ENCODE measurements at places on chromosomes 12 and 14.

GRCh38 chr14:94036313-94037167 is 10.4 kb downstream of the OTUB2 start:
- DNase-seq: peak; percentile 88

DNA sequence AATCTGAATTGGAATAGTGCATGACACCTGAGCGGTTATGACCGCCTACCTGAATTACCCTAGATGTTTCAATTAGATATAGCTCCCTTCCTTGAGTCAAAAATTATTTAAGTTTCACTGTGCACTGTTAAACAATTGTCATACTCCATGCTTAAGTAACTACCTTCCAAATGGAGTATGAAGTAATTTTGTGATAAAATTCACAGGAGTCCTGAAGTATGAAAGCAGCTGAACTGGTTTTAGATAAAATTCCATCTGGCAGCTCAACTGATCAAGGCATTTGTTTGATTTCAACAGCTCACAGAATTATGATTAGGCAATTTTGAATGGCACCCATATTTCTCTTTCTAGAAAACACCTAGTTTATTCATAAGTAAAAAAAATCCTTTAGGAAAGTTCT is 19.5 kb downstream of the PRICKLE1 start:
- no peak for DNase-seq

- DNase-seq: peak; percentile 32
These were observed 900 bp upstream of the DPF3 start for GRCh38 chr14:72894623-72895378.

DNA sequence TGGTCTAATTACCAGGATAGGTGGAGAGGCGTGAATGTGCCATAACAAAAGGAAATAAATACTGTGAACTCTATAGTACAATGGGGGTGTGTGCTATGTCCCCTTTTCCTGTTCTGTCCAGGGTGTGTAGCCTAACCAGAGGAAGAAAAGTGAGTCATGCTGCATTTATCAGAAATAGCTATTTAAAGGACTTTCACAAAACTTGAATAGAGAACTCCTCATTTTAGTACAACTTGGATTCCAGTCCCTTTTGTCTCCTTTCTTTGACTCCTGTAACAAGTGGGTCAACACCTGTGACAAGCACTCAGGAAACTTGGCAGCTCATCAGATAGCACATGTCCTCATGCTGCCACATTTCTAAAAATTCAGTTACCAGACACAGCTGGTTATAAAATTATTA is 123.4 kb downstream of the CCDC91 start:
- DNase-seq: no peak

GRCh38 chr12:54663603-54664002 is 15.4 kb upstream of the DCD start:
- no peak for DNase-seq

DNA sequence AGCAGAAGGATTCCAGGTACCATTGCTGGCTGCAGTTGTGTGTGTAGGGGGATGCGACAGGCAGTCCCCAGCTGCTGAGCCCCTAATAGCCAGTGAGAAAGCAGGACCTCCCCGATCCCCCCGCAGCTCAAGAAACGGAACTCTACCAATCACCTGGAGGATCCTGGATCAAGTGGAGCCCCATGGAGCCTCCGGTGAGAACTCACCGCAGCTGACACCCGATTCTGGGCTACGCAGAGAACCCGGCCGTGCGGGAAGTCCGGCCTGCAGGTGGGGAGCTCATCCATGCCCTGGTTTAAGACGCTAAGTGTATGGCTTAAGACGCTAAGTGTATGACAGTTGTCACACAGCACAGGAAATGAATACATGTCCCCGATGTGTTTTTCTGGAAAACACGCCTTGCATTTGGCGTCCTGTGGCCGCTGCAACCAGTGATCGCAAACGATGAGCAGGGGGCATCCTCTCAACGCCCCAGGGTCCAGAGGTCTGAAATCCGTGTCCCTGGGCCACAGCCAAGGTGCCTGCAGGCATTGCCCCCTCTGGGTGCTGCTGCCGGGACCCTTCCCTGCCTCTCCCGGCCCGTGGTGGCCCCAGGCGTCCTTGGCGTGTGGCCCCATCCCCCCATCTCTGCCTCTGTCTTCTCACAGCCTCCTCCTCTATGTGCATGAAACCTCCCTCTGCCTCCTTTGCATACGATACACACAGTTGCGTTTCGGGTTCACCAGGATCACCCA is 75.1 kb downstream of the KIF26A start:
- DNase-seq: no peak

GRCh38 chr12:109695961-109696461 is 17.6 kb upstream of the FAM222A start:
- DNase-seq: no peak

DNA sequence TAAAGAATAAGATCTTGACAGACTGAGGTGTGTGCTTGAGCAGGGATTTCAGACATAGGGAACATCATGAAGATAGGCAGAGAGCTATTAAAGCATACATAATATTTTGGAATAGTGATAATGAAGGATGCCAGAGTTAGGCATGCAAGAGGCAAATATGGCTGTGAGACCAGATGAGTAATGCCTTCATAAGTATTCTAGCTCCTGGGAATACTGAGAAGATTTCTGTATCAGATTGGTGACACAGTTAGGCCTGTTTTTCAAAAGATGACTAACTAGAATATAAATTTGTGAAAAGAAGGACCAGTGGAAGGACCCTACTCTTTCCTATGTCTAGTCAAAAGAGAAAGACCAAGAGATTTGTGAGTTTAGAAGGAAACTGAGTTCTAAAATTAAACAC is 108.8 kb downstream of the TXNDC16 start:
- no peak for DNase-seq

GRCh38 chr12:108193917-108194316 is 64.8 kb downstream of the WSCD2 start:
- DNase-seq: no peak

- DNase-seq: no peak
These were observed 93.4 kb downstream of the SLC41A2 start for GRCh38 chr12:104864668-104865067.

DNA sequence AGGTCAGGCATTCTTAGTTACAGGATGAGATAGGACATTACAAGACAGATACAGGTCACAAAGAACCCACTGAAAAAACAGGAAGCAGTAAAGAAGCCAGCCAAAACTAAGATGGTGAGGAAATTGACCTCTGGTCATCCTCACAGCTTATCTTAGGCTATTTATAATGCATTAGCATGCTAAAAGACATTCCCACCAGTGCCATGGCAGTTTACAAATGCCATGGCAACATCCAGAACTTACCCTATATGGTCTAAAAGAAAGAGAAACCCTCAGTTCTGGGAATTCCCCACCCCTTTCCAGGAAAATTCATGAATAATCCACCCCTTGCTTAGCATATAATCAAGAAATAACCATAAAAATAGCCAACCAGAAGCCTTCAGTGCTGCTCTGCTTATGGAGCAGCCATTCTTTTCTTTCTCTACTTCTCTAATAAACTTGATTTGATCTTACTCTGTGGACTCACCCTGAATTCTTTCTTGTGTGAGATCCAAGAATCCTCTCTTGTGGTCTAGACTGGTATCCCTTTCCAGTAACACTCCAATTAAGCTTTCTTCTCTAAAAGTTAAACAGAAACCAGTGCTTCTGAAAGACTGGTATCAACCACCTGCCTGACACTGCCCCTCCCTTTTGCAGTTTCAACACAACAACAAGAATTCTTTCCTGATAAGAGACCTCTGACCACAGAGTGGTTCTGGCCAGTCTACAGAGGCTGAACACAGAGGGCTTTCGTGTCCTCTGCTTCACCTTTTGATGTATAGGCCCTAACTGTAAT is 86.9 kb downstream of the BCAT1 start:
- no peak for DNase-seq

- DNase-seq: no peak
These were observed 2.4 kb upstream of the GPRC5D start for GRCh38 chr12:12954356-12954755.

DNA sequence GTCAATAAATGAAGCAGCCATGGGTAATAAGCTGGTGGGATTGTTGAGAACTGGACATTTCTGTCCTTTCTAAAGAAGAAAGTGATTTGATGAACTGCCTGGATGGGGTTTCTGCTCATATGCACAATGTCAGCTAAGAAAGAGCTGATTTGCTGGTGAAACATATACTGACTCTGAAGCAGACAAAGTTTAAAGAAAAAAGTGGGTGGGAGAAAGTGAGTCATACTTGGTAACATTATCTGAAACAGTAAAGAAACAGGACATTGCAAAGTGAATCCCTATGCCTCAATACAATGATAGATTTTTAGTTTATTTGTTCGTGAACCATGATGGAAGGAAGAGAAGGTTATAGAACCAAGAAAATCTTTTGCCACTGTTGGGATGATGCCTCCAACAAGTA is 95.6 kb upstream of the DNM1L start:
- no peak for DNase-seq

DNA sequence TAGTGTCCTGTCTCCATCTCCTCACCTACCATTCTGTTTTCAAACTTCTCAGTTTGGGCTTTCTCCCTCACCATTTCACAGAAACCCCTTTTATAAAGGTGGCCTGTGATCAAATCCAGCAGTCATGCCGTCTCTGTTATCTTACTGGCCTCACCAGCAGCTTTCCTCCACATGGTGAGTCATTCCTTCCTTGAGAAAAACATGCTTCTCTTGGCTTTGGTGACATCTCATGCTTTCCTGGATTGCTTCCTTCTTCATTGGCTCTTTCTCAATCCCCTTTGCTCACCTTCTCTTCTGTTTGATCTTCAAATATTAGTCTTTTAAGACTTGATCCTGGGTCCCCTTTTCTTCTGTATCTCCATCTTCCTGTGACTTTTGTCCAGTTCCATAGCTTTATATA is 164.9 kb downstream of the ANO4 start:
- no peak for DNase-seq

- no peak for DNase-seq
These were observed 735.4 kb upstream of the USP15 start for GRCh38 chr12:61524851-61525250.

DNA sequence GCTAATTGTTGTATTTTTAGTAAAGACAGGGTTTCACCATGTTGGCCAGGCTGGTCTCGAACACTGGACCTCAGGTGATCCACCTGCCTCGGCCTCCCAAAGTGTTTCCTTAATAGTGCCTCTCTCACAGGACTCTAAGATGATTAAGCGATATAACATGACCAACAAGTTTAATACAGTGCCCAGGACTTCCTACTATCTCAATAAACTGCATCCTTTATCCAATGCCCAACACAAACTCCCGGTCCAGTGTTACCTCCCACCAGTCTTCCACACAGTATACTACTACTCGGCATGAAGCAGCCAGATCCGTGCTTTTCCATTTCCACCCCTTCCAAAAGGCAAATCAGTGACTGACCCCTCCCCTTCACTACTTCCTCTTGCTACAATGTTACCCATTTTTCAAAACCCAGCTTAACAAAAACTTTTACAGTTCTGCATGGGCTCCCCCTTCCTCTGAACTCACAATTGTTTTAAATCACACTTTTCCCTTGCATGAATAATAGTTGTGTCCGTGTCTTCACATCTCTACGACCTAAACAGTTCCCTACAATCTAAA is 900 bp downstream of the NOP2 start:
- no peak for DNase-seq

- DNase-seq: no peak
These were observed 274.9 kb downstream of the GPHN start for GRCh38 chr14:66782853-66783252.

GRCh38 chr12:1781772-1782171 is 38.6 kb upstream of the LRTM2 start:
- no peak for DNase-seq

GRCh38 chr14:104900639-104901512 is 23.8 kb upstream of the PLD4 start:
- no peak for DNase-seq

GRCh38 chr12:57243521-57244311 is 7.3 kb downstream of the STAC3 start:
- DNase-seq: peak; percentile 93

- DNase-seq: no peak
These were observed 38.3 kb downstream of the SRGAP1 start for GRCh38 chr12:63882844-63883243.

GRCh38 chr12:117334855-117335587 is 26.4 kb downstream of the NOS1 start:
- no peak for DNase-seq

- no peak for DNase-seq
These were observed 51.4 kb downstream of the ZFP36L1 start for GRCh38 chr14:68741477-68741791.

- no peak for DNase-seq
These were observed 26.2 kb downstream of the COX16 start for GRCh38 chr14:70333289-70333688.

- peak; percentile 78 for DNase-seq
These were observed 14.7 kb downstream of the ITGA5 start for GRCh38 chr12:54404061-54405004.

GRCh38 chr12:4202487-4202886 is 71.1 kb upstream of the CCND2 start:
- no peak for DNase-seq

DNA sequence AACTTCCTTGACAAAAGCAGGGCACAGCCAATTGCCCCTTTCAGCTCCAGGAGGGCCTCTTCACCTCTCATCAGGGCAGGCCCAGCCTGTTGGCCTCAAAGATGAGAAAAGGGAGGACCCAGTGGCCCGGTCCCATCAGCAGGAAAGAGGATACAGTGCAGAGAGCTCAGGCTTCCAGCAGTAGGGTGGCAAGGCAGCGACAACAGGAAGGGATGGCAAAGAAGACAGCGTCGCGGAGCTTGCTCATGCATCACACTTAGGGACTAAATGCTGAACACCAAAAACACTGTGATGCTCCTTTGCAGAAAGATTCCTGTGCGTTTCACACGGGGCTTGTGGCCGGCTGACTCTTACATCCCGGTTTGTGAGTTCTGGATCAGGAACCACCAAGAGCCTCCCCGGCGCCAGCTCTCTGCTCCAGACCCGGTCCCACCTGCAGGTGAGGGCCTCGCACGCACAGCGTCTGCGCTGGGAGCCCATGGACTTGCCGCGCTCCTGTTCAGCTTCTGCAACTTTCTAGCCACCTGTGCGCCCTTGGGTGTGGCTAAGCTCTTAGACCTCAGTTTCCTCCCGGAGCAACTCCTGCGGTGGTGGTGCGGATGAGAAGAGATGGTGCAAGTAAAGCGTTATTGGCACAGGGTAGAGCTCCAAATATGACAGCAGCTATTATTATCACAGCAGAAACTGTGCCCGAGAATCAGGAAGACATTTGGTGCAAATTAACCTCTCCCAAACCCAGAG is 15.3 kb upstream of the BCL7A start:
- no peak for DNase-seq

DNA sequence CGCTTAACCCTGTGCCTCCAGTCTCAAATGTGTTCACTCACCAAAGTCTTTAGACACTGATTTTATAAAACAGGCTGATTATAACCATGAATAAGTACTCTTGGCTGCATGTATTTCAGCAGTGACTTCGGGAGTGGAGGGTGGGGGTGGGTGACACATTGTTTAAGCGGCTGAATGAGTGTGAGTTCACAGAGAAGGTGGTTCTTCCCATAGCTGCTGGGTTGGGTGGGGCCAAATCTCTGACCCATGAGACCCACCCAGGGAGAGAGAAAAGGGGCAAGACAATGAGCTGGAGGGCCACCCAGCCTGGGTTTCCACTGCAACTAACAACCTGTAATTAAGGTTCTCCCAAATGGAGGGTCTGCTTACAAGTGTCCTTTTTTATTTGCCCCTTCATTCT is 96.4 kb downstream of the SYNE3 start:
- DNase-seq: no peak

Data from activated T-cell treated with anti-CD3 and anti-CD28 coated beads, Interleukin-2, amount 50 U/mL, for 48 hours (primary cell).